ENCODE measurements at places on chromosomes 2 and 18.

DNA sequence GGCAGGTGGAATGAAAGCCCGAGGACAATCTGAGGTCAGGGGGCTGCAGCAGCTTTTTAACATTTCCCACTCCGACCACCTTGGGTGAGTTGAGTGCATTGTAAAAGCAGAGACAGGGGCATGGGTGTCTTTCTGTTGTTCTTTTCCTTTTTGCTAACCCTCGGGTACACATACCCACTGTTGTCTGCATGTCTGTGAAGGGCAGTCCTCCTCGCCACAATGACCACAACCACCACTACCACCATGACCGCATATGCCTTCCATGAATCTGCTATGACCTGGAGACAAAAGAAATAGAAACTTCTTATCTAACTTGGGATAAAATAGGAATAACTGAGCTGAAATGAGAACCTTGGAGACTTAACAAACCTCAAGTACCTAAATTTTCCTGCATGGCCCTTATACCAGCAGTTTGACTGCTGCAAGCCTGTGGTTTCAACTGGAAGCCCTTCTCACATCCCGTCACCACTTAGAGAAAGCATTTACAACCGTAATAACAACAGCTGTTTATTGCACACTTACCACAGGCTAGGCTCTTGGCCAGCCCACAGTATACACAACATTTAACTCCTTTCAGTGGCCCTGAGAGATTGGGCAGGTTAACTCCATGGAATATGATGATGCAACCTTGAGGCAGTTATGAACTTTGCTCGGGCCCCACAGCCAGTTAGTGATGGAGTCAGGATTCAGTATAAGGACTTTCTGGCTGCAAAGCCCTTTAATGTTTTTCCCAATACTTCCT lies 80.3 kb downstream of the GYPC start:
- DNase-seq = no peak

- no peak for DNase-seq
Observed at GRCh38 chr2:48264627-48265026, 265.3 kb upstream of the STON1 start.

DNA sequence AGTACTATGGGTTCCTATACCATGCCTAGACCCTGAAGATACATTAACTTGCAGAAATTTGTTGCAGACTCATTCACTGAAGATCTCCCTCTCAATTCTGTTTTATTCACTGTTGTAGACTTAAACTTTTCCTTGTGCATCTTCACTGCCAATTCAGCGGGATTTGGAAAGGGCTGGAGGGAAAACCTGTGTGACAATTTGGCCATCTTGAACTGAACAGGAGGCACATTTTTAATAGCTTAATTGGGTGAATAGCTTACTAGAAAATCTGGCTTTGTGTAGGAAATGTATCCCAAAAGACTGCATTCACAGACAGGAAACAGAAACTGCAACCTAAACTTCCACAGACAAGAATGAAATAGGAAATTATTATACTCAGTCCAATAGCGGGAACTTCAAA lies 512.3 kb downstream of the XIRP2 start:
- DNase-seq = no peak

DNA sequence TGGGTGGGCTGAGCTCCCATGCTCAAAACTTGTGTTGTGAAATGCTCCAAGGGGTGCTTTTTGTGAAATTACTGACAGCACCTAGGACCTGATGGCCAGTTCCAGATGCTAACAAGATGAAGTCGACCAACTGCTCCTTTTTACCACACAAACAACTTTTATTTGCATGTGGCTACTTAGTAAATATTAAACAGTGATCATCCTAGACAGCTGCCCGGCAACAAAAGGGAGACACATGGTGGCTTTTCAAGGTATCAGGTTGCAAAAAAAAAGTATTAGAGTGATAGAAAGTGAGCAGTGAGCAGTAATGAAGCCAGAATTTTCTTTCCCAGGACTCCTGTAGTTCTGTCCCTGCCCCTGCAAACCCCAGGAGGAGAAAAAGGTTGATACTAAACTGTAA lies 118.5 kb downstream of the RPIA start:
- no peak for DNase-seq

DNA sequence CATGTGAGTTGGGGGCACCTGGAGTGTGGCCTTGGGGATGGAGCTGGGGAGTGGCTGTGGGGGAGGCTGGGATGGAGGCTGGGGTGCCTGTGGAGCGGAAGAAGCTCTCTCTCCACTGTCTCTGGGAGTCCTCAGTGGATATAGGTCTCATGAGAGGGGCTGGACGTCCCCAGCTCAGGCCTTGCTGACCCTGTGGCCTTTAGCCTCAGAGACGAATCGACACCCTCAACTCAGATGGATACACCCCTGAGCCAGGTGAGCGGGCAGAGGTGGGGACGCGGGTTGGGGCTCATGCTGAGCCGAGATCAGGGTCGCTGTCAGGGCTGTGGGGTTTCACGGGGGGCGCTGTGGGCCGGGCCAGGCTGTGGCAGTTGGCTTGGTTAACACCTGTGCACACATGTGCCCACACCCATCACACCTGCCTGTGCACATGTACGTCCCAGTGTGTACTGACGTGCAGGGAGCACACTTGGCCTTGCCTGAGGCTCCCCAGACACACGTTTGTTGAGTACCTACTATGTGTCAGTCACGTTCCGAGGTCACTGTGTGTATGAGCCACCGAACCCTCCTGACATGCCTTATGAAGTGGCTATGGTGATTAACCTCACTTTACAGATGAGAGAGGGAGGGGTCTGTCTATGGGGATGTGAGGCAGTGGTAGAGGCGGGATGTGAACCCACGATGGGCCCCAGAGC lies 20.1 kb downstream of the ZAP70 start:
- no peak for DNase-seq

GRCh38 chr2:136327162-136327852 lies 209.4 kb upstream of the CXCR4 start:
- DNase-seq = no peak

DNA sequence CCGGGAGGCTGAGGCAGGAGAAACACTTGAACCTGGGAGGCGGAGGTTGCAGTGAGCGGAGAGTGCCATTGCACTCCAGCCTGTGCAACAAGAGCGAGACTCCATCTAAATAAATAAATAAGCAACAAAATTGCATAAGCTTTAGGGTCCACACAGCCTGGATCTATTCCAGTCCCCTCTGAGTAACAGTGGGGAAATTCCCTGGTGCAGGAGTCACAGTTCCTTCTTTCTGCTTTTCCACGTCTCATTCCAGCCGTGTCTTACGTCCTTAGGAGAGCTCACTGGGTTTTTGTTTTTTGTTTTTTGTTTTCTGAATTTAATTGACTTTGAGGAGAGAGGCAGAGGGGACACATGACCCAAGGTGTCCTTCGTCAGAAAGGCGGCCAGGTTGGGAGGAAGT lies 44.6 kb downstream of the B3GNT2 start:
- DNase-seq = no peak

All from fibroblast of skin of left quadriceps (primary cell).